Urinary bladder (tissue), 4 donors: ENCODE measurements at places on chromosomes 12 and 14.

DNA sequence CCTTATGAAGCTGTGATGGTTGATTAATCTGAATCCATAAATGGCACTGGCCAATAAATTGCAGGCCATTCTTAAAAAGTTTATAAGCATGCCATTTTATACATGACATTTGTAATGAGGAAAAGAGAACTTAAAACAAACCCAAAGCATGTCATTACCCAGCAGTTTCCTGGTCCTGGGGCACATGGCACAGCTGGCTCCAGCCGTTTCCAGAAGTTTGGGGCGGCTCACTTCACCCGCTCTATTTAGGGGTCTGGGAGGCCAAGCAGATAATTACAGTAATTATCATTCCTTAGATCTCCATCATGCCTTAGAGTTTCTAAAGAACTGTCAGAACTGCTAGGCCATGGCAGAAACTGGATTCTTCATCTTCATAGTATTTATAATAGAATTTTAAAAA lies 6.4 kb downstream of the ADGRD1 start:
- DNase-seq, result no peak

- no peak for DNase-seq
These were observed 34.2 kb upstream of the PYGL start for GRCh38 chr14:50978529-50978871.

- no peak for DNase-seq
These were observed 210.8 kb downstream of the C12orf50 start for GRCh38 chr12:87818441-87818840.

GRCh38 chr14:59363531-59364226 lies 101.5 kb downstream of the GPR135 start:
- no peak for DNase-seq
